Pons (tissue), 1 donor: ENCODE measurements at places on chromosomes 12 and 14.

DNA sequence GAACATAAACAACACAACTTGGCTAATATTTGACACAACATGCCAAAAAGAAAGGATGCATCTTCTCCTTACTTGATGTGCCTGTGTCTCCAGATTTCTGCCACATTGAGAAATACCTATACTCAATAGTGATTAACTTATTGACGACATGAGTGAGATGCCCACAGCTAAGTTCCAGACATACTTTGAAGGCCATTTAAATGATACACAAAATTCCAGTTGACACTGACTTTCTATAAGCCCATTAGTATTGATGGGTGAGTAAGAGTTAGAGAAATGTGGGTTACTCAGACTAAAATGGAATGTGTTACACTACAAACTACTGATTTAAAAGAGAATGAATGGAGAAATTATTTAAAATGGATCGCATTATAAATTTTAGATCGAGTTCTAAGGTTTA lies 838.2 kb upstream of the MGAT4C start:
- DNase-seq: no peak

- no peak for DNase-seq
These were observed 12.3 kb upstream of the ATG14 start for GRCh38 chr14:55423969-55424368.

DNA sequence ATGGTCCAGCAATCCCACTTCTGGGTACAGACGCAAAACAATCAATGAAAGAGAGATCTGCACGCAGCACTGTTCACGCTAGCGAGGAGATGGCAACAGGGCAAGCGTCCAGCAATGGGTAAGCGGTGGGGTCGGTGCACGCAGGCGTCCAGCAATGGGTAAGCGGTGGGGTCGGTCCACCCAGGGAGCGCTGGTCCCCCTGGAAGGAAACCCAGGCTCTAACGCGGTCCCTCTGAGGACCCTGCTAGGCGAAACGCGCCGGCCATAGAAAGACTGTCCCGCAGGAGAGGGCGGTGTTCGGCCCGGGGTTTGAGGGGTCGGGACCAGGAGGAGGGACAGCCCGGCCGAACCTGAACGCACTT lies 618 bp upstream of the PGAM5 start:
- DNase-seq: no peak

- no peak for DNase-seq
These were observed 35.3 kb downstream of the VWF start for GRCh38 chr12:6088921-6089747.

GRCh38 chr12:16766736-16767135 lies 160.8 kb upstream of the LMO3 start:
- DNase-seq: peak; percentile 19

- no peak for DNase-seq
These were observed 38.1 kb downstream of the P2RX7 start for GRCh38 chr12:121170611-121171260.

GRCh38 chr14:74207943-74208342 lies 31.3 kb upstream of the VSX2 start:
- DNase-seq: peak; percentile 26

DNA sequence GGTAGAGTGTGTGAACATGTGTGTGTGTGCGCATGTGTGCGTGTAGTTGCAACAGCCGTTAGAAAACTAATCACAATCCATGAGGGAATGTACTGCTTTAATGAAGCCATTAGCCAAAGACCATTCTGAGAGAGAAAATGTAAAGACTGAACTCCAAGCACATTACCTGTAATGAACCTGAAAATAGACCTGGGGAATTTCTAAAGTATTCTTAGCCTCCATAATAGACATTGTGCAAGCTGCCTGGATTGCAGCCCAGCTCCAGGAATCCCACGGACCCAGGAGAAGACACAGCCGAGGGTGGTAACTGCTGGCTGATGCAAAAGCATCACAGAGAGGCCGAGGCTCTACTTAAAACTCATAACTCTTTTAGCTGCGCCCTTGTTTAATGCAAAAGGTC lies 156.6 kb downstream of the SLC15A4 start:
- no peak for DNase-seq

GRCh38 chr12:12032851-12033797 lies 37.6 kb upstream of the BCL2L14 start:
- DNase-seq: peak; percentile 90
